ENCODE measurements at places on chromosomes 2 and 18. TPM values are rescaled to one million over a fixed set of nuclear protein-coding genes. Genes with fewer than 3 reads are reported as not detected.

Gene BCL2L11
- total RNA-seq, result 17.6 TPM

Gene CENPO
- total RNA-seq, result 38.9 TPM

DNA sequence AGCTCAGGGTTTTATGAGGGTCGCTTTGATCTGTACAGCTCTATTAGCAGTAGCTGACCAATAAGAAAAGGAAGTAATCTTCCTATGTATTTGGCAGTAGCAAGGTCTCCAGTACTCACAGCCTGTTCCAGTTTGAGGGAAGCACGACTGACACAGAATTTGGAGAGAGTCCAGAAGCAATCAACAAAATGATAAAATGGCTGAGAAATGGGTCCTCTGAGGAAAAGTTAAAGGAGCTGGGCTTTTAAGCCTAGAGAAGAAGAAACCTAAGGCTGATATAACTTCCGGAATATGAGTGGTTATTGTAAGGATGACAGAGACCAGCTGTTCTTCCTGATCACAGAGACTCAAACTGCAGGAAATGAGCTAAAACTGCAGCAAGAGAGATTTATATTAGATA, 382.8 kb downstream of the GPD2 start:
- no peak for DNase-seq

Gene DNAH6
- total RNA-seq, result 1.3 TPM

GRCh38 chr2:56707218-56707617, 523.4 kb downstream of the CCDC85A start:
- DNase-seq, result no peak

GRCh38 chr2:66862885-66863650, 428.1 kb downstream of the MEIS1 start:
- DNase-seq, result no peak

GRCh38 chr18:35566019-35566418, 15.5 kb upstream of the GALNT1 start:
- no peak for DNase-seq

GRCh38 chr2:239495791-239496233, 95.0 kb upstream of the HDAC4 start:
- DNase-seq, result no peak

DNA sequence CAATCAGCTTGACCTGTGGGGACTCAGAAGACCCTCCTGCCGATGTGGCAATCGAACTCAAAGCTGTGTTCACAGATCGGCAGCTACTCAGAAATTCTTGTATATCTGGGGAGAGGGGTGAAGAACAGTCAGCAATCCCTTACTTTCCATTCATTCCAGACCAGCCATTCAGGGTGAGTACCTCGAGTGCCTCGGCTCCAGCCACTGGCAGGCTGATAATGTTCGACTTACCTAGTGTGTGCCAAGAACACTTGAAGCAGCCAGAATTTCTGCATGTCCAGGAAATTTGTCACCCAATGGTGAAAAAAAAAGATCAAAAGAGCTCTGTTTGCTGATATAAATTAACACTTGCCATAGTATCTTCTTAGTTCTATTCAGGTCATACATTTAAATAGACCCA, 2.3 kb downstream of the LGALSL start:
- DNase-seq, result no peak

DNA sequence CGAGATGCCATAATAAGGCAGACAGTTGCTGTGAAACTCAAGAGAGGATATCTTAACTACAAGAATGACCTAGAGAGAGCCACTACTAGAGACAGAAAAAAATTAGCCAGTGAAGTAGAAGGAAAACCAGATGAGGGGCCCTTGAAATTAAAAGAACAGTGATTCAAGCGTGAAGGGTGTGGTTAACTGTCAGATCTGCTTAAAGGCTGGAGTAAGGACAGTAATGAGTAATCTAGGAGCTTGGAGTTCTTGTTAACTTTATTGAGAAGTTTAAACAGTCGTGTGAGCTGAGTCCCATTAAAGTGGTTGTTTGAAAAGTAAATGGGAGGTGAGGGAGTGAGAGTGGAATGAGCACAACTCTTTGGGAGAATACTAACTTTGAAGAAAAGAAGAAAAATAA, 21.3 kb downstream of the PIGN start:
- DNase-seq, result no peak

DNA sequence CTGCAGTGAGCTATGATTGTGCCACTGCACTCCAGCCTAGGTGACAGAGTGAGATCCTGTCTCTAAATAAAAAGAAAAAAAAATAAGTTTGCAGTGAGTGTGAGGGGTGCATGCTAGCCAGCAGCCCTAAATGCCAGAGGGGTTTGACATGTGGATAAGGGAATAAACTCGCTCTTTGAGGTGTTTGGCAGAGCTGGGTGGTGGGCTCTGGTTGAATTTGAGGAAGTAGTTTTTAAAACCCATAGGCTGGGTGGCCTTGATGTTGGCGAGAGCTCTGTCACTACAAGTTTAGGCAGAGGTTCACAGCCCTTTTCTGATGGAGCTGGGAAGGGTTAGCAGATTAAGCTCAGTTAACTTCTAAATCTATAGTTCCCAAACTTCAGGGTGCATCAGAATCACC, 3.1 kb downstream of the ANXA4 start:
- DNase-seq, result no peak

Gene PXDN
- total RNA-seq, result not detected

Gene GNAL
- total RNA-seq, result 0.61 TPM

- DNase-seq, result no peak
Measured at GRCh38 chr2:154228566-154229280, 357.0 kb downstream of the GALNT13 start.

DNA sequence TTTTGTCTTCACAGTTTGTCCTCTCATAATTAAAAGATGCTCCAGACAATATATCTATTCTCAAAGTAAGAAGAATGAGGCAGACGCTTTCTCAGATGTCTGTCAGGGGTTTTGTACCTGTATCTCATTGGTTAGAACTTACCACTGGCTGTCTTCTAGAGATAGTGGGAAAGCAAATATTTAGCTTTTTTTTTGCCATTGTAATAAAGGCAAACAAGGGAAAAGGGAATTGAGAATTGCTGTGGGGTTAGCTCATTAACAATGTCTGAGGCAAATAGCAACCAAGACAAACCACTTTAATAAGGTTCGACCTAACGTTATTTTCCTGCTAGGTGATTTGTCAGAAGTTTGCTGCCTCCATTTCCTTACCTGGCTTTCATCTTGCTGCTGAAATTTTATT, 30.0 kb downstream of the ZNF638 start:
- DNase-seq, result no peak

Gene CYP1B1
- total RNA-seq, result 34.4 TPM
